ENCODE measurements at places on chromosomes 6 and 20. TPM values are rescaled to one million over a fixed set of nuclear protein-coding genes. Genes with fewer than 3 reads are reported as not detected.

GGT7 gene
- 7.8 TPM for total RNA-seq

GJA1 gene
- total RNA-seq: 65.5 TPM

TCF19 gene
- total RNA-seq: 15.3 TPM

TGM3 gene
- total RNA-seq: 0.12 TPM

PPP1R14C gene
- total RNA-seq: 3.7 TPM

TRIM10 gene
- total RNA-seq: not detected

DEFB121 gene
- not detected for total RNA-seq

PAK5 gene
- total RNA-seq: not detected

HMGCLL1 gene
- 0.18 TPM for total RNA-seq

PI16 gene
- not detected for total RNA-seq

SLC17A3 gene
- 0.86 TPM for total RNA-seq

WFDC10B gene
- total RNA-seq: not detected
